Activated T-cell treated with anti-CD3 and anti-CD28 coated beads for 48 hours (primary cell): ENCODE measurements at places on chromosomes 2 and 18.

- no peak for DNase-seq
These were observed 9.7 kb upstream of the PXDN start for GRCh38 chr2:1754046-1754445.

DNA sequence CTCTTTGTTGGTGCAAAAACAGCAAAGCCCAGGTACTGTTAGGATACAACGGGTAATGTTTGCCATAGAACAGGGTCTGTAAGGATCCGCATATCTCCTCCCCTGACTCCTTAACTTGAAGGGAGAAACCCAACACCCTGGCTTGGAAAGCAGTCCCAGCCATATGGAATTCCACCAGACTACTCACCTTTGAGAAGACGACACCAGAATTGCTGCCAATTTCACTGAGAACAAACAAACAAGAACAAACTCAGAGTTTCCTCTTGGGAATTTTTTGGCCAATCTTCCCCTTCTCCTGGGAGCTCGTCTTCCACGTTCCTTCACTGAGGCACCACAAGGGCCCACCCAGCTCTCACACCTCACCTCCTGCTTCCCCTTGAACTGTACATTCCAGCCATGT, 29.2 kb downstream of the CAPN14 start:
- DNase-seq, result no peak

- no peak for DNase-seq
These were observed 281.7 kb downstream of the HRH4 start for GRCh38 chr18:24741965-24742724.

- DNase-seq, result peak; percentile 59
These were observed 13.5 kb upstream of the ZAP70 start for GRCh38 chr2:97699765-97700444.

DNA sequence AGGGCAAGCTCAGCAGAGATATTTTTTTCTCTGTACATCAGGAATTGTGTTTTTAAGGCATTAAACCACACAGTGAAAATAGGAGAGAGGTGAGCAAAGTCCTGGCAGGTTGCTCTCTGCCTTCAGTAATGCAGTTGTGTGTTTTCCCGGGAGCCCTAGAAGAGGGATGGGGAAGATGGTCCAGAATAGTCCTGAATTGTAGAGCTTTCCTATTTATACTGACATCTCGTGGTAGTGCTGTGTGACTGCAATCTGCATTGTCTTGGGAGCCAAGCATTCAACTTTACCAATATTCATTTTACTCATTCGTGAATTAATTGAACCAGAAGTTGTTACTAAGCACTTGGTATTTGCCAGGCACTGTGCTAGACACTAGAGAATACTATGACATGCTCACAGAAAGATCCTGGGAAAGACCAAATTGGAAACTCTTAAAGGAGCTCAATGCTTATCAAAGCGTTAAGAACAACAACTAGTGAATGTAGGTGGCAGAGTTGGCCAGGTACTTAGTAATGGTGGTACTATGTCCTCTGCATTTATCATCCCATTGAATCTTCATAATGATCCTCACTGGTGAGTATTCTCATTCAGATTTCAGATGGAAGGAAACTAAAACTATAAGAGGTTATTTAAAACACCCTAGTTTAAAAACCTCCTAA, 214.6 kb downstream of the TRIB2 start:
- no peak for DNase-seq

DNA sequence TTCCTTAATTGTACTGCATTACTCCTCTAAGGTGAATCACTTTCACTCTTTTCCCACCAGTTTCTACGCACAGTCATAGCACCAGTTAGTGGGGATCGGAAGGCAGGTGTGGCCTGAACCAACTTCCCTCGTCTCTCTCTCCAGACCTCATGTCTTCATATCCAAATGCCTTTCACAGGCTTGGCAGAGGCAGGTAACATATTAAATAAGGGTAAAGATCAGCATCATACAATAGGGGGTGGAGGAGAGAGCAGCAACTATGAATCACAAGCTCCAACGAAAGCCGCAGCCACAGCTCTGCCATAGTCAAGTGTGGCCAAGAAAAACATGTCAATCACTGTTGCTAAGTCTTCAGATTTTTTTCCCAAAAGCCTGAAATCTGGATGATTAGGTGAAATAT, 40.3 kb downstream of the AP1S3 start:
- DNase-seq, result no peak

DNA sequence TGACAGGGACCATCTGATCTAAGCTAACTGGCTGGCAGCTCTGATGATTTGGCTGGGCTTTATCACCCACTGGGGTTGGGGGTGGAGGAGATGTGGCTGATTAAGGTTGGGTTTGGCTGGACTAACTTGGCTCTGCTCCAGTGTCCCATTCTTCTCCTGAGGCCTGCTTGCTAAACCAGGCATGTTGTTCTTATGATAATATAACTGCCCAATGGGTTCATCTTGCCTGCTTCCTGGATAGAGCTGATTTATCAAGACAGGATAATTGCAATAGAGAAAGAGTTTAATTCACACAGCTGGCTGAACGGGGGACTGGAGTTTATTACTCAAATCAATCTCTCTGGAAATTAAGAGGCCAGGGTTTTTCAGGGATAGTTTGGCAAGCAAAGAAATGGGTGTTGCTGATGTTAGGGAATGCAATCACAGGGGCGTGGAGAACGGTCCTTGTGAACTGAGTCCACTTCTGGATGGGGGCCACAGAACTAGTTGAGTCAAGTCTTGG, 150.4 kb downstream of the PTH2R start:
- DNase-seq, result no peak

DNA sequence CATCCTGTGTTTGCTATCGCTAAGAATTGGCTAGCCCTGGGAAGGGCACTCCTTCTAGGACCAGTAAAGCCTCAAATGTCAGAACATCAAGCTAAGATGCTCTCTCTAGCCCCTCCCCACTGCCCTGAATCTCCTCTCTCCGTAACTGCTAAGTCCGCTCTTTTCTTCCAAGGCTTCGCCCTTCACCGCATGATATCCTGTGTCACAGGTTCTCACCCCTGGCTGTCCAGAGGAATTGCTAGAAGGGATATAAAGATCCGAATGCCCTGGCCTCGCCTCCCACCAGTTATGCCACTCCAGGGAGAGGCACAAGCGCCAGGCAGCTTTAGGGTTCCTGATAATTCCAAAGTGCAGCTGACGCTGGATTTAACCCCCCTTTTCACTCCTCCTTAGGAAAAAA, 17.1 kb upstream of the GPR45 start:
- DNase-seq, result no peak

DNA sequence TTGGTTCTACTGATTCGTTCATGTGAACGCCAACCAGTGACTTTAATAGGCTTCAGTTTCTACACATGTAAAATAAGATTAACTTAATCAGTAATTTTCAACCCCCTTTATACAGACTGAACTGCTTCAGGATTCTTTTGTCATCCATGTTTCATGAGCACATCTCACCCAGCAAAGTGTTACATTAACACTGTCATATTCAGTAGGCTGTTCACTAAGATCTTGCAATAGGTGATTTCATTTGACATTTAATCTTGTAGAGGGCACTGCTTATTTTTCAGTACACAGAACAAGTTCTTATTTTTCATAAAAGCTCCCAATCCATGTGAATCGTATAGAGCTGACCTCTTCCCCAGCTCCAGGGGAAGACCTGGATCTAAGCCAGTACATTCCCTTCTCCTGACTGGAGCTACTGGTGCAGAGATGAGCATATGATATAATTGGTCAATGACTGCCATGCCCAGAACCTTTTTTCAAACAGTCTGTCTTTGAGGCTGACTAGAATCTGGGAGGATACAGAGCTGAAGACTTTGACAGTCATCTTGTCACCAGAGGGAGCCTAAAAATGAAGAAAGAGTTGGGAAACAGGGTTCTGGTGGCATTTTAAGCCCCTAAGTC, 72.2 kb upstream of the CHRNA1 start:
- DNase-seq, result no peak

- no peak for DNase-seq
These were observed 39.9 kb downstream of the ADD2 start for GRCh38 chr2:70728128-70728527.

- no peak for DNase-seq
These were observed 65.1 kb upstream of the DAPL1 start for GRCh38 chr2:158729873-158730620.

GRCh38 chr2:47198985-47199451, 43.9 kb upstream of the STPG4 start:
- no peak for DNase-seq

GRCh38 chr2:189621781-189622180, 39.5 kb upstream of the ASNSD1 start:
- no peak for DNase-seq

GRCh38 chr18:11025671-11026070, 123.7 kb downstream of the PIEZO2 start:
- DNase-seq, result no peak

DNA sequence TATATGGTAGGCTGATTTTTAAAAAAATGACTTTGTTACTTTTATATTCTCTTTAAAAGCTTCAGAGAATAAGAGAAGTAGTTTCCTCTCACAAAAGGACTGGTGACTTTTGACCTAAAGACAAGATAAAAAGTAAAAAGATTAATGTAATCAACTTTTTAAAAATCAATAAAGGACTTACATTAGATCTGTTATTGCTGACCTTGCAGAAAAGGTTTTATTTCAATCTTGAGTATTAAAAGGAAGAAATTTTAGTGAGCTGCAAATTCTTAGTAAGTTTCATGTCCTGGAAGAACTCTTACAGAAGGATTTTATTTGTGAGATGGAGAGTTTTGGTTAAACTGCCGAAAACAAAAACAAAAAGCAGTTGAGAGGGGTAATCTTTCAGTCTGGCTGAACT, 2.2 kb upstream of the GAREM1 start:
- DNase-seq, result no peak

DNA sequence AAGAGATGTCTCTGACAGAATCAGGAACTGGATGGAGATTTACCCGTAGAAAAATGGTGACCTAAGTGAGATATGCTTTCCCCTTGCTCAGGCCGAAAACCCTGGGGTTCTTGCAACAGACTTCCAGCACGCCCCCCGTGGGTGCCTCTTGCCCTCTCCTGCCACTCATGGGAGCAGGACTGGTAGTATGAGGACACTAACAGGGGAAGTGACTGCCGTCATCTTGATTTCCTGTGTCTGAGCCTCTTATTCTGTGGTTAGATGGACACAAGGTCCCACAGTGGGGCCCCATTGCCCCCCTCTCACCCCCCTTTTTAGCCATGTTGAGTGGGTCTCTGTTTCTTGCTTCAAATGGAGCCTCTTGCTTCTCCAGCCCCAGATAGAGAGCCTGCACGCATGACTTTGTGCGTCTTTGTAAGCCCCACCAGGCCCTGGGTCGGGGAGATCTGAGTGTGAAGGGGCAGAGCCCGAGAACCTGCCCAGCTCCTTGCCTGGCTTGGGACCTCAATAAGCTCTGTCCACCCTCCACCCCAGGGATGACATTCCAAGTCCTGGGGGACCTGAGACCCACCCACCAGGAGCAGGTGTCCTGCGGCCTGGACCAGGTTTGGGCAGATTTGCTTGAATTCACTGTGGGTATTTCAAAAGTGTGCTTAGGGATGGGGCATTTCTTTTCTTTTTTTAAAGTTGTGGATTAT, 12.6 kb downstream of the GNLY start:
- no peak for DNase-seq

- DNase-seq, result no peak
These were observed 241.3 kb downstream of the PAX3 start for GRCh38 chr2:222057347-222058073.

GRCh38 chr18:23232331-23232730, 97.0 kb downstream of the CABLES1 start:
- no peak for DNase-seq

DNA sequence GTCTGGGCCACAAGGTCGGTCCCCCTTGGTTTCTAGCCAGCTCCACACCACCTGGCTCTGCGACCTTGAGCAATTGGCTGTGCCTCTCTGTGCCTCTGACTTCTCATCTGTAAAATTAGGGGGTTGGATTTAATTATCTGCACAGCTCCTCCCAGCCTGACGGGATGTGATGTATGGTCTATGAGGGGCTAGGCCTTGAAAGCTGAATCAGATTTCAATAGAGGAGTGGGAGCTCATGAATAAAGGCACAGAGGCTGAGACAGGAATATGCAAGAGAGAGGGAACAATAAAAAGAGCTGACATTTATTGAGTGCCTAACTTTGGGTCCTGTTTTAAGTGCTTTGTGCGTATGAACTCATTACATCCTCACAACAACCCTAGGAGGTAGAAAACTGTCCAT, 104.7 kb downstream of the ALK start:
- DNase-seq, result no peak

DNA sequence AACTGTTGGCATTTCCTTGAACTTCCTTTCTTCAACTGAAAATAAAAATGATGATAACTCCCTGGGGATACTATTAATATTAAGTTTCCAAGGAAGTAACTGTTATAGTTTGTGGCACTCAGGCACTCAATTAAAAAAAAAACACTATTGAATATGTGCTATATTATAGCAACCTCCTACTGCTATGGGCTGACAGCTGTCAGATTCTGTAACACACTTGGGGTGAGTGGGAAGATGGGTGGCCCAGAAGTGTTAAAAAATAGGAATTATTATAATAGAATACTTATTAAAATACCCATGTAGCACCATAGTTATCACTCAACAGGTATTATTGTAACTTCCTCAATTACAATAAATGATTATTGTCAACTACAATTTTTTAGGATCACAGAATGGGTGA, 130.9 kb downstream of the RNF152 start:
- no peak for DNase-seq

GRCh38 chr2:82172483-82172882, 1867.9 kb upstream of the LRRTM1 start:
- no peak for DNase-seq

- no peak for DNase-seq
These were observed 255.5 kb downstream of the CDH2 start for GRCh38 chr18:27921392-27921791.

DNA sequence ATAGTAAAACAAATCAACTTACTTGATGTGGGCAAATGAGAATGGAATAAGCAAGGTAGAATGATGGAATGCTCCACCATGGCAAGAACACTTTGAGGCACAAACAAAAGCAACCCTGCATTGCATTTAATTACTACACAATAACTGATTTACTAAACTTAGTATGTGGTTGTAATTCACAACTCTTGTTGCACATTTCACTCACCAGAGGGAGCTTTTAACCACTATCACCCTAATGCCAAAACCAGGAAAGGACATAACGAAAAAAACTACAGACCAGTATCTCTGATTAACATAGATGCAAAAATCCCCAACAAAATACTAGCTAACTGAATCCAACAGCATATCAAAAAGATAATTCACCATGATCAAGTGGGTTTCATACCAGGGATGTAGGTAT, 659.8 kb downstream of the CPS1 start:
- no peak for DNase-seq
